Fibroblast of skin of back (primary cell): ENCODE measurements at places on chromosomes 5 and 9.
A peak's percentile ranks its signal among the peaks of the same experiment; 100 is the strongest.

DNA sequence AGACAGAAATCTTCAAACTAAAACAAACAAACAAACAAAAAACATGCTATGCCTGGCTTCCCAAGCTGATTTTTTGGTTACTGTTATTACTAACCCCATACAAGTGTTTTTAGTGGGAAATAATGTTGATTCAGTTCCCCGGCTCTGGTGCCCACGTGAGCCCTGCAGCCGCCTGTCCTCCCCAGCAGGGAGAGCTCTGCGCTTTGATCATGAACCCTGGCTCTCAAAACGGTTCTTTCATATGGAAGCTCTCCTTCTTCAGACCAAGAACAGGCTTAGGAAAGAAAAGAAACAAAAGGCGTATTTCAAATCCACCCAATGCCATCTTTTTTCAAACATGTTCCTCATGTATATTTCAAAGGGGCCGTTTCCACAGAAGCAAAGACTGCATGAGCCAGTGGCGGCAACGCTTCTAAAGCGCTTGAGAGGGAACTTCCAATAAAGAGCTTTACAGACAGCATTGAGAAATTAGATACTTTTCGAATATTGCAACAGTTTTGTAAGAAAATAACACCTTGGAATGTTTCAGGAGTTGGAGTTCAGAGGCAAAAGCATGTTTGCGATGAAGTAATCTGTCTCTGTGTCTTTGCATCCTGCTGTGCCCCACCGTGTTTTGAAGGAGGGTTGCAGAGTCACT lies 74.8 kb downstream of the ICE1 start:
- peak; percentile 44 for DNase-seq

GRCh38 chr5:94376672-94377345 lies 241.6 kb downstream of the KIAA0825 start:
- no peak for DNase-seq

DNA sequence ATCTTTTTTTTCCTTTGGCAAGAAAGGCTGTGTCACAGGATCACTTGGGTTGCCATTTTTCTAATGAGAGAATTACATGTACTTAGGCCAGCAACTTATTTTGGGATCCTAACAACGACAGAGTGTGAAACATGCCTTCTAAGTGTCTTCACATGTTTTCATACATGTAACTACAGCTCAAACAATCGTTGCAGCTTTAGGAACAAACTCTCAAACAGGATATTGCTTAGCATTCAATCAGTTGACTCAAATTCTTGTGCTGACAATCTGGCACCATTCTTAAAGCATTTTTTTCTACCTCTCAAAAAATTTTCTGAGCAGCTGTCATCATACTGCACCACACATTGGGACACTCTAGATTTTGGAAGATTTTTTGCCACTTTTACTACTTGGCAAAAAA lies 435.5 kb downstream of the HINT1 start:
- no peak for DNase-seq

GRCh38 chr5:158910782-158911692 lies 188.7 kb downstream of the EBF1 start:
- peak; percentile 27 for DNase-seq

- DNase-seq: no peak
Observed at GRCh38 chr5:6961837-6962635, 248.8 kb downstream of the TENT4A start.

GRCh38 chr9:6187272-6187671 lies 28.3 kb upstream of the IL33 start:
- no peak for DNase-seq

DNA sequence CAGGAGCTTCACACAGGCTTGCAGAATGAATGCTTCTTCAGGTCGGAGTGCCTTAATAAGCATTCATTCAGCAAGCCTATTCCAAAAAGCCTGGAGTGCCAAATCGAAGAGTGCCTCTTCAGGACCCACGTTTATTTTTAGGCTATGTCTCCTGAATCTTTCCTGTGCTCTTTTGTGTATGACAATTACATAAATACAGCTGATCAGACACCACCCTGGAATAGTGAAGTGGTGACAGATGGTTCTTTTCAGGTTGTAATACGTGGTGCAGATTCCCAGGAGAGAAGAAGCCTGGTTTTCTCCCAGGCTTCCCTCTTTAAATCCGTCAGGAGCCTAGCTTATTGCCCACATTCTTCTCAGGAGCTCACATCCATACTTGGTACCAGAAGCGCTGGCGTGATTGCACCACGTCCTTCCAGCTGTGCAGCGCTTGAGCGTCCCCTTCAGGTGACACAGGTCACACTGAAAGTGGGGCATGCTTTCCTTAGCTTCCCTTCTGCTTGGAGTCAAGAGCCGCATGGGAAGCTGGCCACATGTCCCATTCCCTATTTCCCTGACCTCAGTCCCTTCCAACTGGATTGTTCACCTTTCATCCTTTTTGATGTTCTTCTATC lies 123.1 kb downstream of the ADCY2 start:
- DNase-seq: no peak

GRCh38 chr9:37989701-37990100 lies 79.3 kb downstream of the SHB start:
- no peak for DNase-seq

GRCh38 chr9:14501366-14501765 lies 187.4 kb upstream of the NFIB start:
- no peak for DNase-seq

GRCh38 chr5:153964191-153964879 lies 74.4 kb downstream of the FAM114A2 start:
- no peak for DNase-seq

- DNase-seq: peak; percentile 13
Observed at GRCh38 chr9:14441976-14442651, 128.2 kb upstream of the NFIB start.

GRCh38 chr9:34375901-34376595 lies 650 bp downstream of the MYORG start:
- no peak for DNase-seq

DNA sequence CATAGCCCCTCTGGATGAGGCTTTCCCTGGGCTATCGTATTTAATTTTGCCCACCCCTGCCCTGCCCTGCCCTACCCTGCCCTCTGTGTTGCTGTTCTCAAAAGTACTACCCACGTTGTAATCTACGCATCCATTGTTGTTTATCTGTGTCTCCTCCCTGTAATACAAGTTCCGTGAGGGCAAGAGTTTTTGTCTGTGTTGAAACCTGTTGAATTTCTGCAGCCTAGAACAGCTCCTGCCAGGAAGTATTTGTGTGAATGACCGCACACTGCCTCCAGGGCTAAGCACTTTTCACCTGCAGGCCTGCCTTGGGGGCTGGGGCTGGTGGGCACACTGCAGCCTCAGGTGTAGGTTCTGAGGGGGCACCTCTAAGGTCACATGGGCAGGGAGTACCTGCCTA lies 244.8 kb downstream of the HSPA4 start:
- no peak for DNase-seq

DNA sequence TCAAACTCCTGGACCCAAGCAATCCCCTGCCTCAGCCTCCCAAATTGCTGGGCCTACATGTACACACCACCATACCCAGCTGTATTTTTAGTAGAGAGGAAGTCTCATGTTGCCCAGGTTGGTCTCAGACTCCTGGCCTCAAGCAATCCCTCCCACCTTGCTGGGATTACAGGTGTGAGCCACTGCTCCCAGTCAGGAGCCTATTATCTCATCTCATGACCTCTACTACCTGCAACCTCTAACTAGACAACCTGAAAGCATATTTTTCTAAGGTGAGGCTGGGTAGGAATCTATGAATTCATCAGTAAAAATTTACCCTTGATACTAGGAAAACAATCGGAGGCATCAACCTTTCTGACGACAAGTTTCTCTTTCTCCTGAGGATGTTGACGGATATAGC lies 10.0 kb downstream of the FAM13B start:
- DNase-seq: no peak

GRCh38 chr9:35763181-35763580 lies 9.1 kb upstream of the MSMP start:
- DNase-seq: no peak

DNA sequence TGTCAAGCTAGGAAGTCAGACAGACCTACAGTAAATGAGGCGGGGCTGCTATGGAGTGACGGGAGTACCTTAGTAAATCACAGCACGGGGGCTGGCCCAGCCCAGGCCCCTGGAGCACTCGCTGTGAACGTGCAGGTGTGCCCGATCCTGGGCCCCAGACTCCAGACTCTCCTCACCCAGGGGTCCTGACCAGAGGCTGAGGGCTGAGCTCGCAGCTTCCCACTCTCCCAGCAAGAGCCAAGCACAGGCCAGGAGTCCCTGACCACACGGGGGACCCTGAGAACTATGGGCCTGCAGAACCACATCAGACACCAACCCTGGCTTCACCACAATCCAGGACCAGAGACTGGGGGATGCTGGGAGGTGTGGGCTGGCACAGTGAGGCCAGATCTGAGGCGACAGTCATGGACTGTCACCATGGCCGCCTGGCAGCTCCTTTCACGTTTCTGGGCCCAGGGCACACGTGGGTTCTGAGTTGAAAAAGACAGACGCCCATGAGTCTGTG lies 73.4 kb downstream of the ADAMTS2 start:
- no peak for DNase-seq

DNA sequence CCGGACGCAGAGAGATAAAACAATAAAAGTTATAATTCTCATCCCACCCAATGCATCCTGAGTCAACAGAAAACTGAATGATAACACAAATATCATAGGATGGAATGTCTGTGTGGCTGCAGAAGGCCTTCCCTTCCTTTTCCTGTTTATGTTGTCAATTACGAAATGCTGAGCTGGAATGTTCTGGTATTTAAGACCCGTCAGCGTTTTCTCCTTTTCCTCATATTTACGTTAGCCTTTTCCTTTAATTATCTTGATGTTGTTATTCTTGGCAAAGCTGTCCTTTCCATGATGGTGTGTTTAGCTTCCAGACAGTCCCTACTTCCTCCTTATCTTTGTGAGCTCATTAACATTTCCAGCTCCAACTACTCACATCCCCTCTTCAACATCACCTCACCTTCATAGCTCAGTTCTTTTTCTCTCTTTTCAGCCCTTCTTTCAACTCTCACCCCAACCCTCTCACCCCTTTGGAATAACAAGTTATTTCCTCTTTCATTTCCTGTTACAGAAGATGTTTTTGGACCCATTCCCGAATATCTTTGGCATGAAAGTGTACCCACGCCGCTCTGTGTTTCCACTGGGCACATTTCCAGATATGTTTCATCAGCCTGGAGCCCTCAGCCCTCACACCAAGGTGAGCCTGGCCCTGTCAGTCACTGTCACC lies 221.6 kb downstream of the NR2F1-AS1 start:
- peak; percentile 65 for DNase-seq

- peak; percentile 80 for DNase-seq
Observed at GRCh38 chr5:172872997-172873491, 39.0 kb downstream of the ERGIC1 start.

GRCh38 chr9:1013021-1013420 lies 36.6 kb downstream of the DMRT3 start:
- DNase-seq: no peak

DNA sequence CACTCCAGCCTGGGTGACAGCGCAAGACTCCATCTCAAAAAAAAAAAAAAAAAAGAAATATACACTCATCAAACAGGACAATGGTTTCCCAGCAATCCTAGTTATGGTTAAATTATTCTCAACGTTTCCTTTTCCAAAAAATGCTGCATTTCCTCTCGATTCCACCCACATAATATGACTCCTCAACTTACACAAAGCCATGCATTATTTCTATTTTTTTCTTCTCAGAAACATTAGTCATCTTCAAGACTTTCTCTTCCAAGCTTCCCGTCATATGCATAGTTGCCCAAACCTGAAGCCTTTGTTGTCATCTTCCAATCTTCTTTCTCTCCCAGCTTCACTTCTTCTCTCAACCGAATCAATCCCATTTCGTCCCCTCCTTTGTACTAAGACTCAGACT lies 61.4 kb upstream of the RANBP6 start:
- no peak for DNase-seq

GRCh38 chr9:6072865-6073264 lies 57.4 kb upstream of the RANBP6 start:
- no peak for DNase-seq

DNA sequence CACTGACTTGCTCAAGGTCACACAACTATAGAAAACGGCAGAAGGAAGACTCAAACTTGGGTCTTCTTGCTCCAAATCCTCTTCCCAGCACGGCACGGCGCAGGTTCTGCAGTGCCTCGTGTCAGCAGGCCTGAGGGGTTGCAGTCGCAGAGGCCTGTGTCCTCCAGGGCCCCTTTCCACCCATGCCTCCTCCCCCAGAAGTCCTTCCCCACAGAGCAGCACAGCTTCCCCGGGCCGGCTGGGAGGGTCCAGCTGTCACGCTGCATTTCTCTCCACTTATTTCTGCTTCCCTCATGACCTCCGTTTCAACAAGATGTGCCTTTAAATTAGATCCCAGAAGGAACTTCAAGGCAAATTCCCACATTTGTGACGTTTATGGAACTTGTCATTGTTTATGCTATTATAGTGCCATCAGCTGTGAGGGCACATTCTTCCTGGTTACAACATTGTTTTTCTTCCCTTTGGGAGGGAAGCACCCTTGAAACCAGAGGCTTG lies 148.4 kb downstream of the C5orf15 start:
- DNase-seq: peak; percentile 15

- no peak for DNase-seq
Observed at GRCh38 chr5:12623408-12623807, 719.2 kb upstream of the CTNND2 start.

- DNase-seq: no peak
Observed at GRCh38 chr9:135305546-135306180, 173.9 kb upstream of the PPP1R26 start.

GRCh38 chr5:72607381-72607780 lies 100.2 kb upstream of the ZNF366 start:
- DNase-seq: no peak

- DNase-seq: no peak
Observed at GRCh38 chr5:138574744-138575193, 432 bp downstream of the HSPA9 start.

DNA sequence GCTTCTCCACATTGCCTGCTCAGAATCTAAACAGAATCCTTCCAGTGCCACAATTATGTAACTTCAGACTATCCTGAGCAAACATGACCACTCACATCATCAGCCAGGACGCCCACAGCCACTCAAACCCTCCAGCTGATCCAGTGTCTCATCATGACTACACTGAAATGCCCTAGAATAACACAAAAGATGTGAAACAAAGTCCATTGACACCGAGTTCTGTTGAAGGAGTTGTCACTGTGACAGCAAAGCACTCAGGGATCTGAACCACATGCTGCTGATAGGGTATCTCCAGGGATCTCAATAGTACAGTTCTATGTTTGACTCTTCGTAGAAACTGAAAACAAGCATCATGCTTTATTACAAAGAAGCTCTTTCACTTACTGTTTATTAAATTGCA lies 150.2 kb downstream of the GABBR2 start:
- no peak for DNase-seq

GRCh38 chr5:147750065-147750464 lies 32.5 kb downstream of the JAKMIP2 start:
- DNase-seq: no peak

GRCh38 chr5:160082614-160083500 lies 36.4 kb downstream of the PWWP2A start:
- peak; percentile 96 for DNase-seq
